ENCODE measurements at places on chromosomes 5 and 9. TPM values are rescaled to one million over a fixed set of nuclear protein-coding genes. Genes with fewer than 3 reads are reported as not detected.

Gene CIZ1
- 21.3 TPM for total RNA-seq

Gene GPX8
- 84.7 TPM for total RNA-seq

Gene RANBP3L
- under 0.01 TPM for total RNA-seq

Gene SPATA31D1
- total RNA-seq = not detected

Gene RNF183
- not detected for total RNA-seq

Gene WNT8A
- total RNA-seq = not detected

Gene ITK
- not detected for total RNA-seq

Gene SLC46A2
- not detected for total RNA-seq

Gene SLCO6A1
- not detected for total RNA-seq

Gene PIP5K1B
- under 0.01 TPM for total RNA-seq

Gene TPPP
- 0.26 TPM for total RNA-seq

Gene SLC2A6
- 5.6 TPM for total RNA-seq

Gene SNCB
- total RNA-seq = 0.17 TPM

Gene FAXDC2
- 11.3 TPM for total RNA-seq

Gene TMEM215
- not detected for total RNA-seq

Gene PPP1R2B
- total RNA-seq = 0.17 TPM

Gene PIP5KL1
- total RNA-seq = 2.5 TPM

Gene MRNIP
- 21.0 TPM for total RNA-seq

Gene APBA1
- 8.8 TPM for total RNA-seq

Gene SLC6A19
- total RNA-seq = not detected

Gene CCDC183
- 1.0 TPM for total RNA-seq

Gene SLC9A3
- total RNA-seq = 0.51 TPM

Gene CD72
- total RNA-seq = 1.0 TPM

Gene RUSC2
- 10.0 TPM for total RNA-seq

Gene KIAA1958
- total RNA-seq = 3.0 TPM

Gene LHFPL2
- total RNA-seq = 51.4 TPM

Gene ADGRD2
- not detected for total RNA-seq

Gene ADAMTS16
- total RNA-seq = 0.17 TPM

Gene TNFAIP8
- 37.7 TPM for total RNA-seq

Gene RAB3C
- not detected for total RNA-seq

Gene MINAR2
- not detected for total RNA-seq

Gene PRSS3
- 0.26 TPM for total RNA-seq

Gene ADGRV1
- total RNA-seq = 0.17 TPM

Gene PCDHA3
- 0.26 TPM for total RNA-seq

Gene TMEM252
- total RNA-seq = not detected

Gene DBH
- not detected for total RNA-seq

Gene HSPB3
- 21.1 TPM for total RNA-seq

Gene SOHLH1
- not detected for total RNA-seq

Data from fibroblast of lung (primary cell).